Activated CD4-positive, alpha-beta T cell treated with anti-CD3 and anti-CD28 coated beads for 24 hours (primary cell): ENCODE measurements at places on chromosomes 13 and 19.

GRCh38 chr13:26698392-26699196 is 62.0 kb downstream of the GPR12 start:
- peak; percentile 67 for DNase-seq

DNA sequence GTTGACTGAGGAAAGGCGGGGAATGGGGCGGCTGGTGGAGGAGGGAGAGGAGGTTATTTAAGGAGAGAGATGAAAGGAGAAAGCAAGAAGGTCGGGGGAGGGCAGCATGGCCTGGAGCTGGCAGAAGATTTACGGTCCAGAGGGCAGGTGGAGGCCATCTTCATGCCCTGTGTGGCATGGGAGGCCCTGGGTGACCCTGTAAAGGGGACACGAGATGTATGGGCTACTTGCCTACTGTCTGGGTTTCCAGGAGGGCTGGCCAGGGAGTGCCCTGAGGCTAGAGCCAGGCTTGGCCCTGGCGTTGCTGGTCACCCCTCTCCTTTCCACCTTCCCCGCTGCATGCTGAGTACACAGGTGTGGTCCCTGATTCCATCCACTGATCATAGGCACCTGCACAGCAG is 6.1 kb downstream of the WTIP start:
- DNase-seq, result no peak

- DNase-seq, result no peak
Observed at GRCh38 chr13:76792731-76793347, 93.4 kb downstream of the KCTD12 start.

DNA sequence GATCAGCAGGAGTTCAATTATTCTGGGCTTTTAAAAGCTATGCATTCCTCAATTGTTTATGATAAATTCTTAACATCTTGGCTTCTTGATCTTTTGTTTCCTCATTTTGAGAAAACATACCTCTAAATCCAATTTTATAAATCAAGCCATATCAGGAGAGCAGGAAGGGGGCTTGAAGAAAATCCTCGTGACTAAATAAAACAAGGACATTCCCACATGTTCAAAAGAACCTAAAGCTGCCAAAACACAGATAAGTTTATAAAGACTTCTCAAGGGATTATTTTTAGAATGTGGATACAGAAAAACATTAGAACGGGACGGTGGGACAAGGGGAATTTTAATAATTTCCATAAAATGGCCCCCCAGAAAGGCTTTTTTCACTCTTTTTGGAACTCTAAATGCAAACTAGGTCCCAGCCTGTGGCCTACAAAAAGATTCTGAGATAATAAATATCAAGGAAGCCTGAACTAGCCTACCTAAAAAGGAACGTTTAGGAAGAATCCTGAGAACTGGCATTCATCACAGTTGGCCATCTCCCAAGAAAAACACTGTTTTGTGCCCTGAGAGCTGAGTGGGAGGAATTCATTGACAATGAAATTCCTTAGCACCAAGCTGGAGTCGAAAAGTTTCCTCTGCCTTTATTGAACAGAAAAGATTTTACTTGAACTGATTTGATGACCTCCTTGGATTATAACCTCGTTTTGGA is 30.1 kb downstream of the ZAR1L start:
- no peak for DNase-seq

- DNase-seq, result no peak
Observed at GRCh38 chr19:14516048-14516534, 2.1 kb downstream of the DNAJB1 start.

DNA sequence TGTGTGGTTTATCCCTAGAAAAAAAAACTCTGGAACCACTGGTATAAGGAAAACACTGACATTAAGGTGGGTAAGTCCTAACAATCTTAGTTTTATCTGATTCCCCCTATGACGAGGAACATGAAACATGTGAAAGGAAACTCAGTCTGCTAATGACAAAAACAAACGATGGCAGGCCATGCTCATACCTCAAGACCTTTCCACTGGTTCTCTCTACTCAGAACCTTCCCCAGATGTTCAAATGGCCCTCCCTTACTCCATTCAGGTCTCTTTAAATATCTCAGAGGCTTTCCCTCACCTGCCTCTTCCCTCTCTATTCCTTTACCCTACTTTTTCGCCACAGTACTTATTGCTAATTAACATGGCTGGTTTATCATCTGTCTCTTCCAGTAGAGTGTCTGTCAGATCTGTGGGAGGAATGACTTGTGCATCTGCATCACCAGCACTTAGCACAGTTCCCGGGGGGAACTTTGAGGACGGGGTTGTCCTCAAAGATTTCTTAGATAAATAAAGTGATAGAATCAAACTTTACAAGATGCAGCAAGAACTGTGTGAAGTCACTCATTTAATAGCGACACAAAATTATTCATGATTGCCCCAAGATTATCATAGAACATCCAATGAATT is 1.5 kb downstream of the TUBGCP3 start:
- no peak for DNase-seq

GRCh38 chr19:2413629-2414028 is 13.8 kb downstream of the TIMM13 start:
- DNase-seq, result no peak

GRCh38 chr13:46340011-46340410 is 47.0 kb downstream of the RUBCNL start:
- no peak for DNase-seq

- peak; percentile 12 for DNase-seq
Observed at GRCh38 chr19:5001615-5002014, 32.7 kb downstream of the KDM4B start.

- no peak for DNase-seq
Observed at GRCh38 chr19:28736528-28736927, 476.4 kb downstream of the UQCRFS1 start.

DNA sequence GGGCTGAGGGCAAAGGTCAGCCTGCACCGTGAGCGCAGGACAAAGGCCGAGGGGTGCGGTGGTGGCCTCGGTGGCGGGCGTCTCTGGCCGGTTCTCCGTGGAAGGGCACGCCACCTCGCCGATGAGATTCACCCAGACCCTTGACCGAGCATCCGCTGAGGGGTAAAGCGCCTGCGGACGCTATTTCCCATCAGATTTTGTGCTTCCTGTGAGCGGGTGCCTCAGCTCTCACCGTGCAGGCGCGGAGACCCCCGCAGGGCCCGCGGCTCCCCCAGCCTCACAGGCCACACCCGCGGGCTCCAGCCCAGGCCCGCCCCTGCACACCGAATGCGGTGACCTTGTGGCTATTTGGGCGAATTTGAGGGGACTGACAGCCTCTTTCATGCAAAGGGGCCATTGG is 348.0 kb downstream of the TEX29 start:
- no peak for DNase-seq

GRCh38 chr13:114235697-114236096 is 1.0 kb downstream of the CDC16 start:
- DNase-seq, result no peak

GRCh38 chr13:32824061-32824460 is 192.2 kb upstream of the KL start:
- no peak for DNase-seq

DNA sequence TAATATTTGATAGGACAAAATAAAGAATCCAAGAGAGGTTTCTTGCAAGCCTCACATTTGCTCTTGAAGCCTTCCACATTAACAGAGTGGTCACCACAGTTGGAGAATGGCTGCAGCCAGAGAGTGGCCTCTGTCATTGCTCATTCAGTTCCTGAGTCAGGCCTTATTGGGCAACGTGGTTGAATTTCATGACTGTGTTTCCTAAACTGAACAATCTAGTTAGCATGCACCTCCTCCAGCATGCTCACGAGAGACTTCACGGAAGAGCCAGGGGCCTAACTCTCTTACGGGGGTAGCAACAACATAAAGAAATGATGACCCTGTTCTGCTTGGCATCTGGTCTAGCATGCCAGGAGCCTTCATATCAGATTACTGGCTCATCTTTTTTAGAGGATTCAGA is 9.6 kb upstream of the UBL3 start:
- no peak for DNase-seq

GRCh38 chr13:33496336-33496735 is 210.8 kb upstream of the STARD13 start:
- no peak for DNase-seq

GRCh38 chr19:55398200-55398925 is 9.2 kb downstream of the UBE2S start:
- DNase-seq, result no peak

DNA sequence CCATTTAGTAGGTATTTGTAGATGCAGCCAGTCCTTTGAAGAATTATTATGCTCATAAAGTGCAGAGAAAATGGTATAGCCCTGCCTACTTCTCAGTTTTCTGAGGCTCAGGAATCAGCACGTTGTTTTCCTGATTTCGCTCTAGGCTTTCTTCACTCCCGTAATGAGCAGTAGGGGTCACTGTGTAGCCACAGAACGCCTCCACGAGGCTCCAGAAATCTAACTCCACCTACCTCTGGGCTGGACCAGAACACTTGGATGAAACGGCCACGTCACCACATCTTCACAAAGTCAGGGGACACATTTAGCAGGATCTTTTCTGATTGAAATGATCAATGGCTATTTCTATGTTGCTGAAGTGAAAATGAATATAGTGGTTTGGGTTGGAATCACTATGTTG is 49.8 kb upstream of the GTF3A start:
- peak; percentile 29 for DNase-seq

DNA sequence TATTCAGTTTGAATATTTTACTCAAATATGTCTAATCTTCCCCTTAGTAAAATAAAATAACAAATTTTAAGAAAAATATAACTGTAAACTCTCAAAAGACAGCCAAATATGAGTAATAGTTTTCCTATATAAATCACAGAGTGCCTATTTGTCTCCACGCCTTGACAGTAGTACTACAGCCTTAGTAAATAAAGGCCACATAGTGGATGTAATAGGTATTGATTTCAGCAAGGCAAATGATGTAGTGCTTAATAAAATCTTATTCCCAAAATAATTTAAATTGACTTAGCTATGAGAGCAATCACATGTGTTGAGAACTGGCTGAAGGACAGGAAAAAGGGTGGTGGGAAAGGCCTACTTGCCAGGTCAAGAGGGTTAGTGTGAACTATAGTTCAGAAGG is 747.2 kb downstream of the OLFM4 start:
- no peak for DNase-seq

DNA sequence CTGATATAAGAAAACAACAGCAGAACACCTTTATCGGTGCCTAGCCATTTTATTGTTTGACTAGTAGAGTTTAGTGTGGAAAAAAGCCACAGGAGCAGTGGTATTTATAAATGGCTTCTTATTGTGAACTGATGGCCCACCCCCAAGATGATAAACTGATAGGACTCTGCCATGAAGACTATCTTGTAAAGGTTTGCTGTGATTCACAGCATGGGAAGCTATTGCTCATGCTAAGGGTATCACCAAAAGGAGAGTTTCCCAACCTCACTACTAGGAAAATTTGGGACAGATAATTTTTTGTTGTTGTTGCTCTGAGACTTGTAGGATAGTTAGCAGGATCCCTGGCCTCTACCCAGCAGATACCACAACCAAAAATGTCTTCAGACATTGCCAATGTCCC is 12.0 kb upstream of the SLC7A1 start:
- no peak for DNase-seq

DNA sequence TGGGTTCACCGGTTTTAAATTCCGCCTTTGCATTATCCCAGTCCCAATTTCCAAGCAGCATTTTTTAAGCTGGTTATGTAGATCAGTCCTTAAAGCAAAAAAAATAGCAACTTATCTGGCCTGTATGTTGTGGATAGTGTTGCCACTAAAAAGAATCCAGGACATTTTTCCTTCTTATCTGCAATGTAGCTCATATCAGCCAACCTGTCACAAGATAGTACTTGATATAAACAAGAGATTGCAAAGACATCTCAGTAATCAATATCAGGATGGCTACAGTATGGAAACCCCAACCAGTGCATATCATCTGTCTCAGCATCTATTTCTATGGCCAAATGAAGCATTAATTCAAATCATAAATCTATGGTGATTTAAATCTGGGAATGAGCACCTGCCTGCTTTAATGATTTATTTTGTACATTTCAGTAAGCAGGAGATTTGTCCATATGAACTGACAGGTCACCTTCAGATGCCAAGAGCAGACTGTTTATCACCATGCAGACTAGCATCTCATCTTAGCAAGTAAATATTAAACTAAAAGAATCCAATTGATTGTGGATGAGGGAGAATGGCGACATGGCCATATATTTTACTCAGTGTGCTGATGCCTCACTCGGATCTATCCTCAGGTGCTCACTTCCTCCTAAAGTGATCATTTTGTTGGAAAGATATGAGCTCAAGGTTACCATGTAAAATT is 240.4 kb downstream of the DACH1 start:
- DNase-seq, result no peak

DNA sequence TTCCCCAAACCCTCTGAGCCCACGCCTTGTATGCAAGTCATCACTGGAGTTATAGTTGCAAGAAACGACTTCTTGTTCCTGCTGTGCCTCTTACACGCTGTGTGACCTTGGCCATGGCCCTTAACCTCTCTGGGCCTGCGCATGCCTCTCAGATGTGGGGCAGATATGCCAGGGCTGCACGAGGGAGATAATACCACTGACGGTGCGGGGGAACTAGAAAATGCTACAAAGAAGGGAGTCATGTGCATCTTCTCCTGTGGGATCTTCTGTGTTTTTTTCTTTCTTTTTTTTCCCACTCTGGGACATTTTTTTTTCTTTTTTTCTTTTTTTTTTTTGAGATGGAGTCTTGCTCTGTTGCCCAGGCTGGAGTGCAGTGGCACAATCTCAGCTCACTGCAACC is 4.3 kb upstream of the SAMD1 start:
- DNase-seq, result no peak

GRCh38 chr13:39318161-39318560 is 279.9 kb downstream of the NHLRC3 start:
- DNase-seq, result no peak

DNA sequence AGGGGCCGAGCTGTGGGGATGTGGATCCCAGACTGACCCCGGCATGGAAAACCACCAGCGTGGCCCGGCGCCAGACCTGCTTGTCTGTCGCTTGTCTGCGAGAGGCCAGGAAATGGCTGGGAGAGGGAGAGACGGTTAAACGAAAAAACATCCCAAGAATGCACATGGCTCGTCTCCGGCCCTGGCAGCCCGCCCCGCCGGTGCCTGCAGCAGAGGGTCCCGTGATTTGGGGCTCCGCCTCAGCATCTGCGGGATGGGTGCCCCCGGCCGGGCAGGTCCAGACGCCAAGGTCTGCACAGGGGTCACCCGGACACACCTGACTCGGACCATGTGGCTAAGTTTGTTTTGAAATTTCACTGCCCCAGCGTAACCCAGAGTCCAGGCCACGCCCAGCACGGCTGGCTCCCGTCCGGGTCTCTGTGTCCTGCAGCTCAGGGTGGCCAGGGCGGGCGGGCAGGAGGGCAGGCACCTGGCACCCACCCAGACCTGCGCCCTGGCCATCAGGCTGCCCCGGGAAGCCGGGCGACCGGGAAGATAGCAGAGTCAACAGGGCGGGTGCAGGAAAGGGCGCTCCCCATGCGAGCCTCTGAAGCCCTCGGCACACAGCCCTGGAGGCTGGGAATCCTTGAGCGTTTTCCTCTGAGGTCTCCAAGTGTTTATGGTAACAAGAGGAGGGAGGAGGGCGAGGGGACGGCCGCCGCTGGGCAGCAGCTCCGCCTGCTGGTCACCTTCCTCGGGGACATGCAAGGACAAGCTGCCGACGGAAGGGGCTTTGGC is 103.2 kb downstream of the GADD45B start:
- no peak for DNase-seq

GRCh38 chr19:28694812-28695211 is 518.1 kb downstream of the UQCRFS1 start:
- DNase-seq, result no peak

- DNase-seq, result no peak
Observed at GRCh38 chr13:67137044-67137735, 92.9 kb downstream of the PCDH9 start.

- DNase-seq, result no peak
Observed at GRCh38 chr19:38686530-38686888, 39.1 kb downstream of the ACTN4 start.
